ENCODE measurements at places on chromosomes 3 and 15.

DNA sequence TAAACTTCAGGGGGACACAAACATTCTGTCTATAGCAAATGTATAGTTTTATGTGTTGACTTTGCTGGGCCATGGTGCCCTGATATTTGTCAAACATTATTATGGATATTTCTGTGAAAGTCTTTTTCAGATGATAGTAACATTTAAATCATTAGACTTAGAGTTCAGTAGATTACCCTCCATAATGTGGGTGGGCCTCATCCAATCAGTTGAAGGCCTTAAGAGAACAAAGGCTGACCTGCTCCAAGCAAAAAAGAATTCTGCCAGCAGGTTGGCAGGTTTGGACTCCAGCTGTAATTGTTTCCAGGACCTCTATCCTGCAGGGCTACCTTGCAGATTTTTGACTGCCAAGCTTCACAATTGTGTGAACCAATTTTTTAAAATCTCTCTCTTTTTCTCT is 1250.9 kb downstream of the ROBO1 start:
- no peak for DNase-seq

DNA sequence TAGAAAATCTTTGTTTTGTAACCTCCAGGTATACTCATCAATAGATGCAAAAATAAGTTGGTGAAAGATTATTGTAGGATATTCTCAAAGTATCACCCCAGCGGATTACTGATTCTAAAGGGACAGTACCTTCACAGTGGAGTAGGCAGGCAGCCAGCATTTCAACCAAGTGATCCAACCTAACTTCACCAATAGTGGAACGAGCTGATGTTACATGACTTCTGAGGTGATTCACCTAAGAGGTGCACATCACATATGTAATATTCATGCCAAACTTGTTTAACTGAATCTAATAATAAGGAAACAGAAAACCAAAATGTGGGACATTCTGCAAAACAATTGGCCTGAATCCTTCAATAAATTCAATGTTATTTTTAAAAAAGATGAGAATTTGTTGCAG is 14.3 kb downstream of the MYZAP start:
- DNase-seq = no peak

- no peak for DNase-seq
Measured at GRCh38 chr3:108062051-108062450, 28.8 kb downstream of the CD47 start.

DNA sequence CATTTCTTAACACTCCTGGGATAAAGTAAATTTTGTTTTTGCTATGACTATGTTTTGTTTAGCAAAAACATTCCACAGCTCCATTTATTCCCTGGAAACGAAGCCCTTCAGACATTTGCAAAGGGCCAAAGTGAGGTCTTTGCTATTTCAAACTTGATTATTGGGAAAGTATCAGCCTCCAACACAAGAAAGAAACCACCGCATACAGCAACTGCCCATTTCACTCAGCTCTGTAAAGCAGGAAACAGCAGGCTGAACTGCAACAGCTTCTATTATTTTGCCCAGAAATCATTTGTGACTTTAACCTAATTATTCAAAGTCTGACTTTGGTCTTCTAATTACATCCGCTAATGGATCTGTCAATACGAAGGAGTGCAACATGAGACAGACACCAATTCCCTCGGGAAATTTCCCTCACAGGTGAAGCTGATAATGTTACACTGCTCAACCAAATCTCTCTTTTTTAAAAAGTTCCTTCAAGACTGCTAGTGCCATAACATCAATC is 72.1 kb downstream of the RFTN1 start:
- peak; percentile 94 for DNase-seq

GRCh38 chr3:138691351-138691750 is 82.8 kb downstream of the FAIM start:
- no peak for DNase-seq

- DNase-seq = no peak
Measured at GRCh38 chr15:45572617-45573016, 14.6 kb upstream of the BLOC1S6 start.

DNA sequence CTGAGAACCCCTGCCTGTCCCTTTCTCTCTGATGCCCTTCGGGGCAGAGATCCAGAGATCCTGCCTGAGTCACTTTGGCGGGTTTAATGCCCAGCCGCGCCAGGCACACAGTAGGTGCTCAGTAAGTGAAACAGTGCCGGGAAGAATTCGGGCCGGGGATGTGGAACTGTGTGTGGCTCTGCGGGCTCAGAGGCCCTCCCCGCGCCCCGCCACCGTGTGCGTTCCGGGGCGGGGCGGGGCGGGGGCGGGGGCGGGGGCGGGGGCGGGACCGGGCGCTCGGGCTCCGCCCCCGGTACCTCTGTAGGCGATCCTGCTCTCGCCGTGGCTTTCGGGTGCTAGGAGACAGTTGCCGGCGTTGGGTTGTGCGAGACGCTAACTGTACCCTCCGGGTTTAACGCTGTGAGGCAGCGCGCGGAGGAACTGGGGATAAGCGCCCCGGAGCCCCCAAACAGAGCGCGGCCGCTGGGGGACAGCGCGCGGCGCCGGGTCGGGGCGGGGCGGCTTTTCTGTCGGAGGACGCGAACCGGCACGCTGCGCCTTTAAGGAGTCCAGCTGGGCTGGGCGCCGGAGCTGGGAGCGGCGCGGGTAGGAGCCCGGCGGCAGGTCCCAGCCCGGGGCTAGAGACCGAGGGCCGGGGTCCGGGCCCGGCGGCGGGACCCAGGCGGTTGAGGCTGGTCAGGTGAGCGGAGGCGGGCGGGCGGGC is at the start of gene ABHD6:
Gene ABHD6, plus strand, starts transcription at position 555 of the 703 bp plus-strand sequence. CDS start 18,795 bp downstream, outside the sequence.
- peak; percentile 68 for DNase-seq
